ENCODE measurements at places on chromosomes 16 and 17.

DNA sequence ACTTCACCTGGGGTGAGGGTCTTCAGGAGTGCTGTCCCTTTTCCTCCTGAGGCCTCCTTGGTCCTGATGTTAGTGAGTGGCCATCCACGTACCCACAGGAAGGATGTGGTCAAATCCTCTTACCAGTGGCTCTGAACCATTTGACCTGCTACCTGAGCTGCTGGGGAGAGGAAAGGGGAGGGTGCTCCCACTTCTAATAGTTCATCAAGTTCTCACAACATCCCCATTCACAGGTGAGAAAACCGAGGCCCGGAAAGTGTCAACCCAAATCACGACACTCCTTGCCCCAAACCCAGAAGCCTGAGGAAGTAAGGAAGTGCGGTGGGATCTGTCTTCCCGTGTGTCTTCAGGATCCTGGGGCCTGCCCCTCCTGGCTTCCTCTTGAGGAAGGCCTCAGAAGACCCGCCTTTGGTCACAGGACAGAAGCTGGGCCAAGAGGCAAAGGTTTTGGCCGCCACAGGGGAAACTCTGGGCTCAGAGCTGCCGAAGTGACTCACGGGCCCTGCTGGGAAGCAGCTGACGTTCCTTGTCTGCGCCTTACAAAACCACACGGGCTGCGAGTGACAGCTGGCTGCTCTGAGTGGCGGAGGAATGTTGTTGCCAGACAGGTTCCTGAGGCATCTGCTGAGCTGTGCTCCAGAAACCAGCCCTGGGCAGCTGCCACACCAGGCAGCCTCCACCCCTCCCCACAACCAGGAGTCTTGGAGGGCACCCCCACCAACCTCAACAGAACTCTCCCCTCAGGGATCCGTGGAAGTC lies 13.9 kb upstream of the KIFC3 start:
- DNase-seq = no peak

DNA sequence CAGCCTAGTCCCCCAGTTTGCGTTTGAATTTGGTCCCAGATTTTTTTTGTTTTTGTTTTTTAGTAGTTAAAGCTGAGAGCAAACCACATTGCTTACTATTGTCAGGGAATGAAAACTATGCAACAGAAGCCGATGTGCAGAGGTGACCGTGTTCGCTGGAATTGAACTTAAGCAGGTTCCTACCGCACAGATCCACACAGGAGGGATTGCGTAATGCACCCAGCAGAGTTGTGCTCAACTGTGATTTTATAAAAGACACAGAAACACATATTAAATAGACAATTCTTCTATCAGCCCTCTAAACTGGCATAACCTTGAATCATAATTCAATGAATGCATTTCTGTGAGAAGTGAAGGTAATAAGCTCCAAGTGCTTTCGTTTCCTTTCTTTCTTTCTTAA lies 443.0 kb downstream of the WWOX start:
- no peak for DNase-seq

DNA sequence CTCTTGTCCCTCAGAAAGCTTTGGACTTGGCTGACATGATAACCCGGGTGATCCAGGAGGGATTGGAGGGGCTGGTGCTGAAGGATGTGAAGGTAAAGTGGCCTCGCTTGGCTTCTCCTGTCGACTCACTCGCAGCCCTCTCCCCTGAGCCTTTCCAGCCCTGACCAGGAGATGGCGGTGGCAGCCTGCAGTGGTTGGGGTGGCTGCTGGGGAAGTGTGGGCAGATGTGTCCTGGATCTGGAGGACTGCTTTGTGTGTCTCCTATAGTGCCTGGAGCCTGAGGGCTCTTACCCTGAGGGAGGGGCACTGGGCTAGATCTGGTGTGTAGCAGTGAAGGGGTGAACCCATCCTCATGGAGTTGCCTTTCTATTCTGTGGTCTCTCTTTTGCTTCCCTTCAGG lies 17.9 kb downstream of the LIG3 start:
- DNase-seq = no peak

- DNase-seq = no peak
Measured at GRCh38 chr17:64639516-64639915, 22.6 kb downstream of the SMURF2 start.

GRCh38 chr16:46648656-46649055 lies 27.5 kb upstream of the SHCBP1 start:
- DNase-seq = no peak

GRCh38 chr17:14460516-14461226 lies 159.8 kb downstream of the HS3ST3B1 start:
- no peak for DNase-seq

DNA sequence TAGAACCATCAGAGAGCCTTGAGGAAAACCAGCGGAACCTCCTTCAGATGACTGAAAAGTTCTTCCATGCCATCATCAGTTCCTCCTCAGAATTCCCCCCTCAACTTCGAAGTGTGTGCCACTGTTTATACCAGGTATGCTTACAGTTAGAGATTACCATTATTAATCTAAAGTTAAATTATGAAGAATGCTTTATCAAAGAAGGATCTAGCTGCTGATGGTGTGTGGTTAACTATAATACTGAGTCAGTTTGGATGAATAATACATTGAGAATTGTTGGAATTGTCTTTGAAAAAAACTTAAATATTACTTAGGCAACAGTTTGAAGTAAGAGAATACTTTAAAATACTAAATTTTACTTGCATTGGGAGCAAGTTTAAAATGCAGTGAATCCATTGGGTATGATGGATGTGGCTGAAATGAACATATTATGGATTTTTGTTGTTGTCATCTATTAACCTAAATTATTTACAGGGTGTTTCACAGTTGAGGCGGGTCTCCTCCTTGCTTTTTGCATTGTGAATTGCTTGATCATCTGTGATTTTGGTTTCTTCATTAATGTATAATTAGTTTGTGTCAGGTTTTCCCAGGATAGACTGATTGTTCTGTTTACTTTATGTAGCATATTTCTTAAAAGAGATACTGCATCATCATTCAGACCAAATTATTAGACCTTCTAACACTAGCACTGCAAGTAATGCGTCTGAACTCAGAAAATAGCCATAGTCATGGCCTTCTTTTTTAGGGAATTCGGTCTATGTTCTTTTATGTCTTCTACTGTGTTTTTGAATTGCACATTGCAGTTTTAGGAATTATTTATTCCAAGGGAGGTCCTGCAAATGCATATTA lies 47.8 kb downstream of the OMG start:
- DNase-seq = no peak

DNA sequence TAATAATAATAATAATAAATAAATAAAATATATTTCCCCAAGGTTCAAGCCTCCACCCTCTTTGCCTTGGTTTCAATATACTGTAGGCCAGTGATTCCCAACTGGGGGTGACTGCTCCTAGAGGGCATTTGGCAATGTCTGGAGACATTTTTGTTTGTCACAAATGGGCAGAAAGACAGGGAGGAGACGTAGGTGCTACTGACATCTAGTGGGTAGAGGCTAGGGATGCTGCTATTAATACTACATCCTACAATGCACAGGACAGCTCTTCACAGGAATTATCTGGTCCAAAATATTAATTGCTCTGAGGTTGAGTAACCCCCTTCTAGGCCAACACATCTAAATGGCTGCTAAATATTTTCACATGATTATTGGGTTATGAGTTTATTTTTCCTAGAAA lies 12.8 kb upstream of the PRR14 start:
- no peak for DNase-seq

DNA sequence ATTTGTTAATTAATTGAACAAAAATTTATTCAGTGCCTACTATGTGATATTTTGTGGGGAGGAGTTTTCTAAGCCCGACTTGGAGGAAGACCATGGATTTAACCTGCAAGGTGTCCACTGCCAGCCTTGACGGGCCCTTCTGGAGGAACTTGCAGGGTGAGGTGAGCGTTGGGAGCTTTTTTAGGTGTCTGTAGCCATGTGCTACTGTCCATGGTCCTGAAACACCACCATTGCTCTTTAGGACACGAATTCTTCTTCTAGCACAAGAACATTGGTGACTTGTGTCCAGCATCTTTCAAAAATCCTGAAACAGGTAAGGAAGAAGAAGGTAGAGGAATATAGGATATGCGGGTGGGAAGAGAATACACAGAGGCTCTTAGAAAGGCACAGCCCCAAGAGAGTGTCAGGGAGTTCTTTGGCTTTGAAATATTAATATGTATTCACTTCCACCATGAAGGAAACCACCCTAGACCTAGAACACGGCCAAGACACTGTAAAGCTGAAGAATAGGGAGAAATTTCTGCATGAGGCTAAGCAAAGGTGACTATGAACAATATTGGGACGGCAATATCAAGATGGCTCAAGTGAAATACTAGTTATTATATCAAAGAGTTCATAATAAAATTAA lies 27.9 kb upstream of the OR4D1 start:
- DNase-seq = peak; percentile 74

DNA sequence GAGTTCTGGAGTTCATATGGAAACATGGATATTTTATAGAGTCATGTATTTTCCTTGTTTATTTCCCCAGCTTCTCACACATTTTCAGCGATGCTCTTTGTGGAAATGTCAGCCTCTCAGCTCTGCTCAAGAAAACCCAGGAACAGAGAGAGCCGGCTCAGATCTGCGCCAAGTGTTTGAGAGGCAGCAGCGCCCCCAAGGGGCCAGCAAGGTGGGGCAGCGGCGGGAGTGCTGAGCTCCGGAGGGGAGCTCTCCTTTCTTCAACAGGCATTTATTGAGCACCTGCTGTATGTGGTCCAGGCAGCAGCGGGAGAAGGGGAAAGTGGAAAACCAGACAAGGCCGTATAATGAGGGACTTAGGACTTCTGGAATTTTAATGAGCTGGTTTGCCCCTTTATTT lies 421.1 kb upstream of the C16orf82 start:
- no peak for DNase-seq

- no peak for DNase-seq
Measured at GRCh38 chr17:4310354-4311060, 46.7 kb upstream of the ANKFY1 start.

DNA sequence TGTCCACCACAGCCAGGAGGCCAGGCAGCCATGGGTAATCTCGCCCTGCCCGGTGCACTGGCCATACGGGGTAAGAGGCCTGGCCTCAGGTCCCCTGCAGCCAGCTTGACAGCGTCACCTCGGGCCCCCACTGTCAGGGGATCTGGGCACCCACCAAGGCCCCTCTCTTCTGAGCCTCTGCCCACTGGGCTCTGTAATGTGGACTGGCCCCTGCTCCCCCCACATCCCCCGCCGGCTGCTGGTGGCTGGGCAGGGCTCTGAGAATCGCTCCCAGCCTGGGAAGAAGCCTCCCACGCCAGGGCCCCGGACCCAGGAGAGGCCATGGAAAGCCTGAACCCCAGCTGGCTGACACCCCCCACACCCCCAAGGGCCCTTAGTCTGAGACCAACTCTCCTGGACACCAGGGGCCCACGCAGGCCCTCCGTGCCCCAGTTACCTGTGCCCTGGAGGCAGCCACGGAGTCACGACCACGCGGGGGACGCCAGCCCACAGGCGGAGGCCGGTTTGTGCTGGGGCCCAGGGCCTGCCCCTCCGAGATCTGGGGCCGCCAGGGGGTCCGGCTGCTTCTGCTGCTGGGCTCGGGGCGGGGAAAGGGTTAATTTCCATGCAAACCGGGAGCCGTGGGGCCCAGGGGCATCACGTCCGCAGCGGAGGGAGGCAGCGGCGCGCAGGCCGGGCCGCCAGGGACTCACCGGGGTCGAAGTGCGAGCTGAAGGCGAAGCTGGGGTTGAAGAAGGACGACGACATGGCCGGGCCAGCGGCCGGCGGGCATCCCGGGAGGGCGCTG lies at the start of gene PVALEF:
Gene PVALEF (plus strand): TSS at position 262 of the 787 bp plus-strand sequence. CDS start 15,720 bp downstream, outside the sequence.
- no peak for DNase-seq

DNA sequence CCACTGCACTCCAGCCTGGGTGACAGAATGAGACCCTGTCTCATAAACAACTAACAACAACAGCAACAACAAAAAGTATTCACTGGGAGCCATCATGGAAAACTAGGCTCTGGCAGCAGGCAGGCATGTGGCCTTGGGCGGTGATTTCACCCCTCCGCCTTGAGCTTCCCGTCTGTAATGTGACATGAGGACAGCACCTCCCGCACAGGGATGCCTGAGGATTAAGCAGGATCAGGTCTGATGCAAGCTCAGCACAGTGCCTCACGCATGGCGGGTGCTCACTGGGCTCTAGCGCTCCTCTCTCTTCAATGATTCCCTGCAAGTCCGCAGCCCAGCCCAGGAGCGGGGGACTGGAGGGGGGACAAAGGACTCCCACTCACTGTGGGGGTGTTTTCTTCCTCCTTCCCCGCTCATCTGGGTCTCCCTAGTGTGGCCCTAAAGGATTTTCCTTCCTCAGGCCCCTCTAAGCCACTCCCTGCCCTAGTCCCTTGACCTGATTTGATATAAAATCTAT lies 2.8 kb downstream of the PLCD3 start:
- DNase-seq = no peak

DNA sequence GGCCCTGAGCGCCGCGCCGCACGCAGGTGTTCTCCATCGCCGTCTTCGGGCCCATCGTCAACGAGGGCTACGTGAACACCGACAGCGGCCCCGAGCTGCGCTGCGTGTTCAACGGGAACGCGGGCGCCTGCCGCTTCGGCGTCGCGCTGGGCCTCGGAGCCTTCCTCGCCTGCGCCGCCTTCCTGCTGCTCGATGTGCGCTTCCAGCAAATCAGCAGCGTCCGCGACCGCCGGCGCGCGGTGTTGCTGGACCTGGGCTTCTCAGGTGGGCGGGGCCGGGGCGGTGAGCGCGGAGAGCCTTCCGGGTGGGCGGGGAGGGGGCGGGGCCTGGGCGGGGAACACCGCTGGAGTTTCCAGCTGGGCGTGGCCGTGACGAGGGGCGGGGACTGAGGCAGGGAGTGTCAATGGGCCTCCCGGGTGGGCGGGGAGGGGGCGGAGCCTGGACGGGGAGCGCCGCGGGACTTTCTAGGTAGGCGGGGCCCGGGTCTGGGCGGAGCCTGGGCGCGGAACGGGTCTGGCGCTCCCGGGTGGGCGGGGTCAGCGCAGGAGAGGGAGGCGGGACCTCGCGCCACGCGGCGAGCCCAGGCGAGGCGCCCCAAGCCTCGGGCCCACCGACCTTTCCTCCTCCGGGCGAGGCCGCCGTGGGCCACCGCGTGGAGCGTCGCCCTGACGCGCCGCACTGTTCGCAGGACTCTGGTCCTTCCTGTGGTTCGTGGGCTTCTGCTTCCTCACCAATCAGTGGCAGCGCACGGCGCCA lies 2.4 kb downstream of the SYNGR3 start:
- peak; percentile 81 for DNase-seq

DNA sequence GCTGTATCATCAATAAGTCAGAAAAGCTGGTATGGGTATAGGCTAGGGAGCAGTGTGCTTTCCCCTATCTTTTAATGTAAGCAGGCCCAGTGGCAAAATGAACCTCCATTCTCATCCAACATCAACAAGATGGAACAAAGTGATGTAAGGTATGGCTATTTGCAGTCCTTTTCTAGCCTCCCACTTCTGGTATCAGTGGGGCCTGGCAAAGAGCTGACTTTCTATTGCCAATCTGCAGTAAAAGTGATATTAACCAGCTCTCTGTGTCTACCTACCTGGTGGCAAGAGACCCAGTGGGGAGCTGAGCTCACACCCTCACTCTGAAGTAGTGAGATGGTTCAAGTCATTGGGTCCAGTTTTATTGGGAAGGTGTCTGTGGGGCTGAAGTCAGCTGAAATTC lies 1492.6 kb downstream of the CDH11 start:
- no peak for DNase-seq

- no peak for DNase-seq
Measured at GRCh38 chr17:48012654-48013053, 24.9 kb downstream of the COPZ2 start.

GRCh38 chr16:1832838-1833454 lies 5.9 kb downstream of the FAHD1 start:
- no peak for DNase-seq

- peak; percentile 23 for DNase-seq
Measured at GRCh38 chr17:2511138-2511461, 588 bp downstream of the METTL16 start.

- DNase-seq = no peak
Measured at GRCh38 chr17:78739331-78739931, 42.6 kb downstream of the CYTH1 start.

- no peak for DNase-seq
Measured at GRCh38 chr16:75261590-75262078, 10.2 kb upstream of the BCAR1 start.
